ENCODE measurements at places on chromosomes 16 and 17.

GRCh38 chr17:49853470-49854015 lies 5.7 kb upstream of the TAC4 start:
- DNase-seq, result no peak

- no peak for DNase-seq
Measured at GRCh38 chr17:51191895-51192294, 25.7 kb downstream of the NME2 start.

GRCh38 chr16:12819126-12820117 lies 15.7 kb upstream of the CPPED1 start:
- peak; percentile 60 for DNase-seq

DNA sequence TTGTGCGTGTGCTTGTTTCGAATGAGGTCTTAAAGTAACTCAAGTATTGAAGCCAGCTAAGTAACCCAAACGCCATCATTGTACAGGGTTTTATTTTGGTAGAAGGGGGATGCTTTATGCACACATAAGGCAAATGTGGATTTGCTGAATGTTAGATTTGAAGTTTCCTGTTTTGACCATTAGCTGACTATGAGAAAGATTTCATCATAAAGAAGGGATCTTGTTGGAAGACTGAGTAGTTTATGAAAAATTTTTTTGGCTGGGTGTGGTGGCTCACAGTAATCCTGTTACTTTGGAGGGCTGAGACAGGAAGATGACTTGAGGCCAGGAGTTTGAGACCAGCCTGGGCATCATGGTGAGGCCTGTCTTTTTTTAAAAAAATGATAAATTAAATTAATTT lies 10.0 kb upstream of the ZFP3 start:
- no peak for DNase-seq

GRCh38 chr17:17849845-17850373 lies 13.1 kb upstream of the SREBF1 start:
- DNase-seq, result peak; percentile 44

GRCh38 chr16:31330553-31330890 lies 24.5 kb upstream of the ITGAX start:
- no peak for DNase-seq
